Sigmoid colon (tissue), 7 donors: ENCODE measurements at places on chromosomes 7 and 10. TPM values are rescaled to one million over a fixed set of nuclear protein-coding genes. Genes with fewer than 3 reads are reported as not detected.

CADPS2 gene
- 7.2 TPM for total RNA-seq

CUBN gene
- 2.4 TPM for total RNA-seq

SLF2 gene
- 37.2 TPM for total RNA-seq

ERVW-1 gene
- total RNA-seq, result not detected

VAX1 gene
- total RNA-seq, result not detected

SSC4D gene
- total RNA-seq, result not detected

LRRC18 gene
- not detected for total RNA-seq

GRCh38 chr10:28280652-28281051, 22.2 kb downstream of the MPP7 start:
- DNase-seq, result no peak
- H3K4me3 ChIP-seq, result no peak overlapping the region
- peaks cover 51% of the 10 kb centered on the region for H3K4me1 ChIP-seq
- H3K27ac ChIP-seq, result no peak overlapping the region

DNA sequence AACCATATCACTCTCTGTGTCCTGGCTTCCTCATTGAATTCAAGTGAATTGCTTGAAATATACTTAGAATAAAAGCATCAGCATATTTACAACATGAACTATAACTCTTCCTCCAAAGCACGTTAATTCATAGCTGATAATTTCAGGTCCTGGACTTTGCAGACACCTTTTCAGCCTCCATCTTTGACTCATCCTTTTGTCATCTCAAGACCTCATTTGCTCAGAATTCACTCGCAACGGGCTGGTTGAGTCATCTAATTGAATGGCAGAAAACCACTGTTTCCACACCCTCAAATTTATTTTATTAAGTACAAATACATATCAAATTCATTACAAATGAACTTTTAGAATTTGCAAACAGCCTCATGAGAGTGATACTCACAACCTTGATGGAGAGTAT, 545.7 kb downstream of the GATA3 start:
- no peaks in the 10 kb centered on the region for H3K36me3 ChIP-seq
- no peak overlapping the region for H3K4me3 ChIP-seq
- H3K27ac ChIP-seq, result no peak overlapping the region
- H3K4me1 ChIP-seq, result no peaks in the 10 kb centered on the region

GRCh38 chr7:157750291-157750690, 413.5 kb downstream of the DNAJB6 start:
- no peaks in the 10 kb centered on the region for H3K27me3 ChIP-seq
- DNase-seq, result no peak
- no peak overlapping the region for H3K27ac ChIP-seq
- no peaks in the 10 kb centered on the region for H3K4me1 ChIP-seq
- H3K4me3 ChIP-seq, result no peak overlapping the region

GRCh38 chr10:24983946-24984345, 31.5 kb upstream of the PRTFDC1 start:
- DNase-seq, result no peak
- H3K27me3 ChIP-seq, result no peaks in the 10 kb centered on the region
- no peaks in the 10 kb centered on the region for H3K36me3 ChIP-seq

- H3K4me3 ChIP-seq, result no peak overlapping the region
- H3K4me1 ChIP-seq, result no peaks in the 10 kb centered on the region
- DNase-seq, result no peak
- no peak overlapping the region for H3K27ac ChIP-seq
- no peaks in the 10 kb centered on the region for H3K36me3 ChIP-seq
- no peaks in the 10 kb centered on the region for H3K27me3 ChIP-seq
These were observed 321.4 kb downstream of the CDK14 start for GRCh38 chr7:90917539-90917938.

- no peak overlapping the region for H3K27ac ChIP-seq
- no peak for DNase-seq
- H3K27me3 ChIP-seq, result no peaks in the 10 kb centered on the region
- H3K4me3 ChIP-seq, result no peak overlapping the region
These were observed 269.0 kb downstream of the ARHGAP12 start for GRCh38 chr10:31659665-31660064.

- H3K4me3 ChIP-seq, result no peak overlapping the region
- H3K27ac ChIP-seq, result no peak overlapping the region
- H3K27me3 ChIP-seq, result no peaks in the 10 kb centered on the region
- DNase-seq, result no peak
These were observed 227.0 kb downstream of the DKK1 start for GRCh38 chr10:52541006-52541473.

GRCh38 chr10:104938031-104938430, 296.9 kb downstream of the SORCS3 start:
- peaks cover 12% of the 10 kb centered on the region for H3K4me1 ChIP-seq
- no peak overlapping the region for H3K27ac ChIP-seq
- no peaks in the 10 kb centered on the region for H3K36me3 ChIP-seq
- no peak for DNase-seq
- no peak overlapping the region for H3K4me3 ChIP-seq
- no peaks in the 10 kb centered on the region for H3K27me3 ChIP-seq

DNA sequence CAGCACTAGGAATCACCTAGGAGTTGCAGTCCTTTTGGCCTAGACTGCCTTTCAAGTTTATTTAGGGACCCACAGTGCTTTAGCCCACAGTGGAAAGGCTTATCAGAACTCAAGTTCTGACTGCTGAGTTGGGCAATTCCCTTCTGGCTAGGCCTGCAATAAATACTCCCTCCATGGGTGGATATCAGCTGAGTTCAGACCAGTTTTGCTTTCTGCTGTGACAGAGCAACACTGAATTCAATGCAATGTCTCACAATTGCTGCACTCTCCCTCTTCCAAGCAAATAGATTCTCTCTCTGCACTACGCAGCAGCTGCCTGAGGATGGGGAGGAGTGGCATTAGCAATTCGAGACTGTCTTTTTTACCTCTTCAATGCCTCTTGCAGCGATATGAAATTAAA, 1153.3 kb downstream of the SORCS1 start:
- H3K4me3 ChIP-seq, result no peak overlapping the region
- no peaks in the 10 kb centered on the region for H3K36me3 ChIP-seq
- no peaks in the 10 kb centered on the region for H3K27me3 ChIP-seq
- H3K4me1 ChIP-seq, result no peaks in the 10 kb centered on the region
- DNase-seq, result no peak

- H3K36me3 ChIP-seq, result no peaks in the 10 kb centered on the region
- no peak for DNase-seq
- H3K4me3 ChIP-seq, result no peak overlapping the region
- no peaks in the 10 kb centered on the region for H3K27me3 ChIP-seq
- H3K4me1 ChIP-seq, result peaks cover 13% of the 10 kb centered on the region
- H3K27ac ChIP-seq, result no peak overlapping the region
These were observed 17.4 kb upstream of the CCL26 start for GRCh38 chr7:75789361-75789924.

- H3K4me3 ChIP-seq, result no peak overlapping the region
- no peaks in the 10 kb centered on the region for H3K27me3 ChIP-seq
- no peak overlapping the region for H3K27ac ChIP-seq
- no peaks in the 10 kb centered on the region for H3K36me3 ChIP-seq
- H3K4me1 ChIP-seq, result no peaks in the 10 kb centered on the region
These were observed 72.1 kb upstream of the STARD3NL start for GRCh38 chr7:38105874-38106483.

- H3K36me3 ChIP-seq, result no peaks in the 10 kb centered on the region
- DNase-seq, result peak; percentile 13
- no peaks in the 10 kb centered on the region for H3K4me1 ChIP-seq
- H3K4me3 ChIP-seq, result no peak overlapping the region
- H3K27me3 ChIP-seq, result no peaks in the 10 kb centered on the region
These were observed 174.4 kb upstream of the SHH start for GRCh38 chr7:155986497-155987160.

DNA sequence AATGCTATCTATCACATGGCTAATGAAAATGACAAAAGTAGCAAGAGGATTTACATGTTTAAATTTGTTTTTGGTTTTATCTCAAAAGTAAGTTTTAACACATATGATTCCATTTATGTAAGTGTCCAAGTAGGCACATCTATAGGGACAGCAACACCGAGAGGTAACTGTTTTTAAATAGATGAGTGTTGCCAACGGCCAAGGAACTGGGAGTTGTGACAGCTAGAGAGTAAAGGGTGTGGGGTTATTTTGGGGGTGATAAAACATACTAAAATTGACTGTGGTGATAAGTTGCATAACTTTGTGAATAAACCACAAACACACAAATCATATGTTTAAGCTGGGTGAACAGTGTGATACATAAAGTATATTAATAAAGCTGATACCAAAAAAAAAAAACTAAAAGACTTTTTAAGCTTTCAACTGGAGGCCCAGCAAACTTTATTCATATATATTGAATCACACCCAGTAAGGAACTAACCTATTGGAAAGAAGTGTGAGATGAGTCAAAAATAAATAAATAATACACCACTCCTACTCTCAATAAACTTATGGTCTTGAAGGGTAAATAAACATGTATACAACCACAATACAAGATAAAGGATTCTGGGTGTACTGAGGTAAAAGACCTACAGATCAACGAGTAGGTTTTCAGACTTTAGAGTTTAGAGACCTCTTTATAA, 33.0 kb downstream of the LRRC72 start:
- no peak overlapping the region for H3K4me3 ChIP-seq
- H3K27me3 ChIP-seq, result no peaks in the 10 kb centered on the region
- H3K27ac ChIP-seq, result no peak overlapping the region
- peaks cover 9% of the 10 kb centered on the region for H3K4me1 ChIP-seq
- H3K36me3 ChIP-seq, result no peaks in the 10 kb centered on the region

DNA sequence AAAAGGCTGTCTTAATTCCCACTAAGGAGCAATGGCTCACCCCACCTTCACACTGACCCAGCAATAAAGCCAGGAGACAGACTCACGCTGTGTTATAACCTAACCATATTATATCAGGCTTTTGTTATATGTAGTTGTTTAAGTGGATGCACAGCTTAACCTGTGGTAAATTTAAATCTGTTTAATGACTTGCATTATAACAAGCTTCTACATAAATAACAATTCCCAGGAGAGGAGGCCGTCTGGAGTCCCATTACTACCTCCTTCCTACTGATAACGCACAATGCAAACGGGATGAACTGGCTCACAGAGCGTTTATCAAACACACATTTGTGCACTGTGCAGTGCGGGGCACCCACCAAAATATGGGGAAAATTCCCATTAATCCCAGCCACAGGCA, 102.1 kb upstream of the MGMT start:
- no peaks in the 10 kb centered on the region for H3K27me3 ChIP-seq
- no peaks in the 10 kb centered on the region for H3K36me3 ChIP-seq
- H3K4me1 ChIP-seq, result no peaks in the 10 kb centered on the region
- DNase-seq, result no peak
- no peak overlapping the region for H3K4me3 ChIP-seq
